ENCODE measurements at places on chromosomes 2 and 18.

DNA sequence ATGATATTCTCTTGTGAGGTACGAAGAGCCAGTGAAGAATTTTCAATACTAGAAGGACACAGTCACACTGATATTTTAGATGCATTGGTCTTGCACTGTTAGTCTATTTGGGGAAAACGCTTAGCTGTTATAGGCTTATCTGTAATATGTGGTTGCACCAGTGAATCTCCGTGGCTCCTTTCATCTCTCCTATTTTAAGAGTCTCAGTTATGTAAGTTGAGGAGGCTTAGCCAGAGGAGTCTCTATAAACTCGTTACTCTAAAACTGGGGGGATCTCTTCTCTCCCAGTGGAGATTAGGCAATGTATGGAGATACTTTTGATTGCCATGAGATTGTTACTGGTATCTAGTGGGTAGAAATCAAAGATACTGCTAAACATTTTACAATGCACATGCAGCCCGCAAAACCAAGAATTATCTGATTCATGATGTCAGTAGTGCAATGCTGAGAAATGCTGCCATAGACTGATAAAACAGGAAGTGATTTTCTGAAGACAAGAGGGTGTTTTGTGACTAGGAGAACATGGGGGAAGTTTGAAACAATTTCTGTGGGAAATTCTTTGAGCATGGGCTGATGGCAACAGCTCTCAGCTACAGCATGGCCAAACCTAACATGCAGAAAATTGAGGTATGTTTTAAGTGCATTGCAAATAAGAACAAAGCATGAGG lies 339.1 kb downstream of the SOX11 start:
- no peak for DNase-seq

- no peak for DNase-seq
Measured at GRCh38 chr2:2226326-2226725, 104.7 kb downstream of the MYT1L start.

GRCh38 chr18:72866442-72866900 lies 1.3 kb downstream of the NETO1 start:
- no peak for DNase-seq

- DNase-seq = no peak
Measured at GRCh38 chr18:47250391-47251046, 941 bp downstream of the SKOR2 start.

GRCh38 chr2:98465456-98466226 lies 21.0 kb downstream of the INPP4A start:
- DNase-seq = no peak

GRCh38 chr2:111035830-111036441 lies 84.8 kb upstream of the BCL2L11 start:
- no peak for DNase-seq

DNA sequence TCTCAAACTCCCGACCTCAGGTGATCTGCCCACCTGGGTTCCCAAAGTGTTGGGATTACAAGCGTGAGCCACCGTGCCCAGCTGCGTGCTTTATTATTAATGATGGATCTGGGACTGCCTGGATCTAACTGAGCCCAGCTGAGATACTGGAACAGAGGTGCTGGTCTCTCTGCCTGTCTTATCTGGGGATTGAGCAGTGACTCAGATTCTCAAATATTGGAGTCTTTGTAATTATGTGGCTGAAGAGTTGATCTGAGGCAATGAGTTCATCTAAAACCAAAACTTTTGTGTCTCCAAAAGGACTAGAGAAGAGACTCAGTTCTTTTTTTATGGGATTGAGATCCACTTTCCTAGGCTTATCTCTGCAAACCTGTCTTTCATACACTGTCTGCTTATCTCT lies 16.3 kb downstream of the PLEKHB2 start:
- DNase-seq = no peak

- DNase-seq = no peak
Measured at GRCh38 chr2:69961496-69961895, at the start of gene ASPRV1. TSS of gene ASPRV1 (minus strand) at chr2:69961631. CDS start at chr2:69961436, 195 bp downstream.

DNA sequence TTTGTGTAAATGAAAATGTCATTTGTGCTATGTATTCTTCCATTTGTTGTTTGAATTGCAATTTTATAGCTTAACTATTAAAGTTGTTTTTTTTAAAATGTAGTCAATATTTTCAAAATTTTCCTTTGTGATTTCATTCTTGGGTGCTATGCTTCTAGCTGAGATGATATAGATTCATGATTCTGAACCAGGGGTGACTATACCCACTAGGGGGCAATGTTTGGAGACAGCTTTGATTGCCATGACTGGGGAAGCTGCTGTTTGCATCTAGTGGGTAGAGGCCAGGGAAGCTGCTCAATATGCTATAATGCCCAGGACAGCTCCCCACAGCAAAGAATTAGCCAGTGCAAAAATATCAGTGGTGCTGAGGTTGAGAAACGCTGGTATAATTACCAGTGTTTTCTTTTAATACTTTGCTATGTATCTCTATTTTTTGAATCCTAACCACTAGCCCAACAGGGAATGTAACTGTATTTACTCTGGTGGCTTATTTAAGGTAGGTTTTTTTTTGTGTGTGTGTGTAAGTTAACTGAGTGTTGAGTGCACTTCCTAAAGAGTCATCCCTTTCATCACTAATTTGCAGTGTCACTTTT lies 99.7 kb downstream of the MEP1B start:
- no peak for DNase-seq

DNA sequence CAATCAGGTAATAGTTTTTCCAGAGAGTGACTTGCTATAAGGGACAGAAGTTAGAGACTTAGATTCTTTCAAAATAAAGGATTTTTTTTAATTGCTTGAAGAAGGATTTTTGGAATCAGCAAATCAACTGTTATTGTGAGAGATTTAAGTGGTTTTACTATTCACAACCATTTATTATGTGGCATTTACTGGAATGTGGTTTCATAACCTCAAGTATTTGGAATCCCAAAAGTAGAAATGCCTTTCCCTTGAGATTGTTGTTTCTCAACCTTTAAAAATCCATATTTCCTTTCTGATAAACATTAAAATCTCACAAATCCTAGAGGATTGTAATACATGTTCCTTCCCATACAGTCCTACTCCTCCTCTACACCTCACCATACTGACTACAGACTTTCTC lies 5.0 kb downstream of the TANK start:
- no peak for DNase-seq

GRCh38 chr2:177822941-177823340 lies 249.6 kb downstream of the PDE11A start:
- DNase-seq = no peak

GRCh38 chr2:200763422-200763821 lies 48.3 kb upstream of the BZW1 start:
- DNase-seq = no peak

GRCh38 chr2:28801726-28802125 lies 8.9 kb upstream of the SPDYA start:
- no peak for DNase-seq

DNA sequence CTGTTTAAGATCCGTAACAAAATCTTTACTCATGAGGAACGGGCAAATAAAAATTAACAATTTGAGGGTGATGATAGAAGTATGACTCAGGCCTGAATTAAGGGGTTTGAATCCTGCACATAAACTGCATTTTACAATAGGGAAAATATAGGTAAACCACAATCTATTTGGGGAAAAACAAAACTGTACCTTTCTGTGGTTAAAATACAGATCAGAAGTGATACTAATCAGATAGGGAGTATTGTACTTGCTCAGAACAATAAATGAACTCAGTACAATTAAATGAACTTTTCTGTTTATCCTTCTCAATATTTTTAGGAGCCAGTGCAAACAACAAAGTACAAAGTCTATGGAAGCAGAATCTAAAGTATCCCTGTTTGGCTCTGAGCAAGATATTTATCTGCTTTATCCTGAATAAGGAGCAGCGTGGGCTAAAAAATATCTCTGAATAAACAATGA lies 287.3 kb downstream of the ZNF385B start:
- DNase-seq = no peak

- DNase-seq = no peak
Measured at GRCh38 chr2:222891890-222892289, 31.1 kb downstream of the ACSL3 start.

- DNase-seq = no peak
Measured at GRCh38 chr2:189312211-189312610, 129.1 kb upstream of the WDR75 start.

GRCh38 chr2:230614913-230615332 lies 97.7 kb upstream of the CAB39 start:
- DNase-seq = peak; percentile 31

- DNase-seq = no peak
Measured at GRCh38 chr2:82062463-82062862, 1757.9 kb upstream of the LRRTM1 start.

DNA sequence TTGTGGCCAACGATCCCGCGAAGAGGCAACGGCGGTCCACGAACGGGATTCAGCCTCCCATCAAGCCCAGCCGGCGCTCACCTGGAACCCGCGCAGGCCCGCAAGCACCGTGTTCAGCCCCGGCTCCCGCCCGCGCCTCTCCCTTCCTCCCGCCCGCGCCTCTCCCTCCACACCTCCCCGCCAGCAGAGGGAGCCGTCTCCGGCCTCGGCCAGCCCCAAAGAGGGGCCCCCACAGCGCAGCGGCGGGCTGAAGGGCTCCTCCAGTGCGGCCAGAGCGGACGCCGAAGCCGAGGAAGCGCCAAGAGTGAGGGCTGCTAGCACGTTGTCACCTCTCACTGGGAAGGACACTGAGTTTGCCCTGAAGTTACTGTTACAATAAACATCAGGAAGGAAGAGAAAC lies 55.3 kb upstream of the LAPTM4A start:
- no peak for DNase-seq

GRCh38 chr18:23460285-23461273 lies 7.5 kb downstream of the RIOK3 start:
- DNase-seq = no peak

DNA sequence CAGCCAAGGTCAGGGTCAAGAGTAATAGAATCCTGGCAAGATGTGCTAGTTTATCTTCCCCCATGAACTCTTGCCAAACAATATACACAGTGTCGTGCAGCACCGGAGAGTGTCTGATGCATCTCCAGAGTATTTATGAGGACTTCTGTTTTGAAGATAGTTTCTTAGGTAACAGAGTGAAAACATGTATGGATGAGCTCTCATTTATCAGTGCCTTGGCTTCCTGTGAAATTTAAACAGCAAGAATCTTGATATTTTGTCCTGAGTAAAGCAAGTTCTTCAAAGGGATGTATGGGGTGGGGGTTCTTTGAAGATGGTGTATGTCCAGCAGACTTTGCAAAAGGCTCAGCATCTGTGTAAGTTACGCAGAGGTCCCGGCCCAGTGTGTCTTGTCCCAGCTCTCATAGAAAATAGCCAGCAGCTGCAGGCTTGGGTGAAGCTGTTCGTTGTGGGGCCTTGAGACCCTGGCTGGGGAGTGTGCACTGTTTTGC lies 361.0 kb upstream of the NT5C1B start:
- no peak for DNase-seq

GRCh38 chr2:235949567-235950472 lies 218.4 kb downstream of the GBX2 start:
- no peak for DNase-seq

DNA sequence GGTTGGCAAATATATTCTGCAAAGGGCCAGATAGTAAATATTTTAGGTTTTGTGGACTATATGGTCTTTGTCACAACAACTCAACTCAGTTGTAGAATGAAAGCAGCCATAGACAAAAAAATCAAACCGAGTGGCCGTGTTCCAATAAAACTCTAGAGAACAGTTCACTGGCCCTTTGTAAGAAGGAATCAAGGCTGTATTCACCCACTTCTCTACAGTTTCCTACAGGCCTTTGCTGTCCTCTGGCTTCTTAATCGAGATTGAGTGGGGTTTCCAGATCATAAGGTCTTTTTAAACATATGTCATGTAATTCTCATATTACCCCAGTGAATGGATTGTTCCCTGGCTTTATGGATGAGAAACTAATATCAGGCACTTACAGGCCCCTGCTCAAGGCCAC lies 448.9 kb upstream of the ETAA1 start:
- DNase-seq = no peak

- no peak for DNase-seq
Measured at GRCh38 chr2:168814939-168815907, 12.8 kb downstream of the NOSTRIN start.

DNA sequence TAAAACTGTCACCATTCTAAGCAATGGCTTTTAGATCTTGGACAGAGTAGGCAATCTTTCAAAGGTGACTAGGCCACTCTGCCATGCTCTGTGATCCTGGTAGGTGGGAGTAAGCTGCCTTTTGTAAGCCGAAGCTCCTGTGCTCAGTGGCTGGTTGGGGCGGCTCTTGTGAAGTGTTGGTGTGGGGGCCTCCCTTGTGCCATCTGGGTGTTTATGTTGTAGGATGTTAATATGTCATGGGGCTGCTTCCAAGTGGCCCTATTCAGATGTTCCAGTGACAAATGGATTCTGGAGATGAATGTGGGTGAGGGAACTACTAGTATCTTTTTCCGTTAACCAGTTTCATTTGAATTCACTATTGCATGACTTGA lies 116.8 kb upstream of the SPRED2 start:
- no peak for DNase-seq

- no peak for DNase-seq
Measured at GRCh38 chr18:48022531-48023329, 92.3 kb upstream of the SMAD2 start.

- no peak for DNase-seq
Measured at GRCh38 chr2:102291319-102292075, 19.9 kb upstream of the IL1RL1 start.

DNA sequence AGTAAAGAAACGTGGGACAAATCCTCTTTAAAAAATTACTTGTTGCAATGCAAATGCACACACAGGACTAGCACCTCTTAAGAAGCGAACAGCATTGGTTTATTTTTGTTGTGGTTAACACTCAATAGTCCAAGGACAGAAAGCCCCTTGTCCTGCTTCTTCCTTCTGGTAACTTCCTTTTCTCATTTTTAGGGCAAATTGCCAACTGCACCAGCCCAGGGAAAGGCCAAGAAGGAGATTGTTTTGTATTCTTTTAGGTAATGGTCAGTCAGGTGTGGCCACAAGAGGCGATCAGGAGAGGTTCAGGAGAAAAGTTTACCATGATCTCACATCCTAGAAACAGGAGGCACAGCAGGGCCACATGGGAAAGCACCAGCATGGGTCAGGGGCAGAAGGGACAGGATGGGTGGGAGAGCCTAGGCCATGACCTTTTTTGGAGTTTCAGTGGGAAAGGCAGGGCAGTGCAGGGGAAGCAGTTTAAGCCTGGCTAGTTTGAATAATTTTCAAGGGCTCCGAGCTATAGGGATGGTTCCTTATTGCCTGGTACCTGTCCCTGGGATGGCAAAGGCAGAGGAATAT lies 73.0 kb downstream of the CHRNA1 start:
- DNase-seq = no peak

DNA sequence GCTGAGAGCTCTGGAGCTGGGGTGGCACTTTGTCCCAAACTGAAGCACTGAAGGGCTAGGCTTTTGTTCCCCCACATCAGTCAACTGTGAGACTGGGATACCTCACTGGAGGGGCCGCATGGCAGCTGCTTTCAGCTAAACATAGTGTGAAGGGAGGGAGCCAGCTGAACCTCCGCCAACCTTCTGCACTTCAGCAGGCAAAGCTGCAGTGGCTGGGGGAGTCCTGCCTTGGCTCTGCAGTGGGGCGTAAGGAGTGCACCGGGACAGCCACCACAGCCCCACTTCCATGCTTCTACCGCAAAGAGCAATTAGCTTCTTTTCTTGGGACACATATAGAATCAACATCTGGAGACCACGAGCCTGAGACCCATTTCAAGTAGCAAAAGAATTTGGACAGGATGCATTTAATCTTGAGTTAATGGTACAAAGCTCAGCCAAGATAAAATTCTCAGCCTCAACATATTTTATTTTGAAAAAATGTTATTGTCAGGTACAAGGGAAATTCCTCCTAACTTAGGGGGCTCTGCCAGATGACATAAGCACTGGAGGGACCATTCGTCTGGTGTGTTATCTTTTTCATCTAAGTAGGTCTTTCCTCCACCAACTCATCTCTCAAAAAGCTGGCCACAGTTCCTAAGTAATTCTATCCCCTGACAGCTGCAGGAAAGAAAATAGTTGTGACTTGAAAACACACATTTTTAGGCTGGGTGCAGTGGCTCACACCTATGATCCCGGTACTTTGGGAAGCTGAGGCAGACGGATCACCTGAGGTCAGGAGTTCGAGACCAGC lies 25.6 kb upstream of the MYCN start:
- DNase-seq = no peak

Data from stimulated activated CD4-positive, alpha-beta T cell treated with anti-CD3 and anti-CD28 coated beads, TNF-alpha, amount 100 ng/mL, for 1 hour (primary cell).